ENCODE measurements at places on chromosomes 6 and 20.

- no peak for DNase-seq
These were observed 147.7 kb downstream of the PRL start for GRCh38 chr6:22149096-22149495.

DNA sequence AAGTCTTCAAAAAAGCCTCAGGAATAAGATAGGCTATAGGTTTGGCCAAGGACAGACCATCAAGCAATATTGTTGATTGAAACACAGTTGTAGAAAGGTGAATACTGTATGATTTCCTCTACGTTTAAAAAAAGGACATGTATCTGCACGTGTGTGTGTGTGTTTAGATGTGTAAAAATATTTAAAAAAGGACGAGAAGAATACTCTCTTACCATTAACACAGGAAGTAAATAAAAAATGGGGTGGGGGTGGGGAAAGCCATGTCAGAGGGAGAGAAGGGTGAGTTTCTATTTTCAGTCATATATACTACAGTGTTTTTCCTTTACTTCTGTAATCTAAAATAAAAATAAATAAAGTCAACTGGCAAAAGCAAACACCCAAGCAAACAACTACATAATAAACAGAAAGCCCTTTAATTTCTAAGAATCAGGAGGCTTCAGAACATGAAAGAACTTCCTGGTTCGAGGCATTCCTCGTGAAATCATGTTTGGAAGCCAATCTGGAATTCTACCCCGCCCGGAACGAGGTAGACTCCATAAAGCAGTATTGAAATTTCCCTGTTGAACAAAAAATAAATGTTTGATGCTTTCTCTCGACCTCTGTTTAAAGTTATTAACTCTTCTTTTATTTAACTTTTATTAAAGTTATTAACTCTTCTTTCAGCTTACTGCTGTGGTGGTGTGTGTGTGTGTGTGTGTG lies 158.1 kb upstream of the ZNF217 start:
- no peak for DNase-seq

- peak; percentile 42 for DNase-seq
These were observed 398.3 kb upstream of the ARID1B start for GRCh38 chr6:156378853-156379252.

- DNase-seq: no peak
These were observed 42.2 kb downstream of the C6orf132 start for GRCh38 chr6:42100029-42100901.

DNA sequence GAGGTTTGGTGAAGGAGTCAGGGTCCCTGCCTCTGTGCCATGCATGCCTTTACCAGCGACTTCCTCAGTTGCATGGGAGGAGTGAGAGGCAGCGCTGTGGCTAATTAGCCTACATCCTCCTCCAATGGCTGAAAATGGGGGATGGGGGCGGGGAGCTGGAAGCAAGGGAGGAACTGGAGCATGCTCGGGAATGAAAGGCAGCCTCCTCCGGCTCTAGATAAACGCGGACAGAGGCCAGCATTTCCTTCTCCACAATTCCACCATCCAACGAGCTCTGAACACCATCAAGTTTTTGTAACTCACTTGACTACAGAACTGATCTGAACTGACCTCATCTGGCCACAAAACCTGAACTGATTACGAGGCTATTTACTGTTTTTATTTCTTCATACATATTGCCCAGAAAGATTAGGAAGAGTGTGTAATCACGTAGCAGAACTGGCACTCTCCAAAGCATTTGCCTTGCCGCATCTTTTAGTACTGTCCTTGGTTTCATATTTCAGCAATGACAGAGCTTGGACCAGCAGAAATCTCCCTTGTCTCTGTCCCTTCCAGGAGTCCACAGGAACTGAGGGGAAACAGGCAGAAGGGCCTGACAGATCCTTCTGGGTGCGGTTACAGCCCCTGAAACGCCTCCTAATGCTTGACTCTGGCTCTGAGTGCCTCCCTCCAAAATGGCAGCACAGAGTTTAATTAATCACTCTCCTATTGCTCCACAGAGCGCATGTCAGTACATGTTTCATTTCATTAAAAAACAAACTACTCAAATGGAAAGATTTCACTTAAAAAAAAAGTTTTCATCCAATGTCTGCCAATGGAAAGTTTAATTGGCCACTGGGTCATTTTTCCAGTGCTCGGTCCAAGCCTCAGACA lies 58.2 kb upstream of the TRAF3IP2 start:
- DNase-seq: no peak

DNA sequence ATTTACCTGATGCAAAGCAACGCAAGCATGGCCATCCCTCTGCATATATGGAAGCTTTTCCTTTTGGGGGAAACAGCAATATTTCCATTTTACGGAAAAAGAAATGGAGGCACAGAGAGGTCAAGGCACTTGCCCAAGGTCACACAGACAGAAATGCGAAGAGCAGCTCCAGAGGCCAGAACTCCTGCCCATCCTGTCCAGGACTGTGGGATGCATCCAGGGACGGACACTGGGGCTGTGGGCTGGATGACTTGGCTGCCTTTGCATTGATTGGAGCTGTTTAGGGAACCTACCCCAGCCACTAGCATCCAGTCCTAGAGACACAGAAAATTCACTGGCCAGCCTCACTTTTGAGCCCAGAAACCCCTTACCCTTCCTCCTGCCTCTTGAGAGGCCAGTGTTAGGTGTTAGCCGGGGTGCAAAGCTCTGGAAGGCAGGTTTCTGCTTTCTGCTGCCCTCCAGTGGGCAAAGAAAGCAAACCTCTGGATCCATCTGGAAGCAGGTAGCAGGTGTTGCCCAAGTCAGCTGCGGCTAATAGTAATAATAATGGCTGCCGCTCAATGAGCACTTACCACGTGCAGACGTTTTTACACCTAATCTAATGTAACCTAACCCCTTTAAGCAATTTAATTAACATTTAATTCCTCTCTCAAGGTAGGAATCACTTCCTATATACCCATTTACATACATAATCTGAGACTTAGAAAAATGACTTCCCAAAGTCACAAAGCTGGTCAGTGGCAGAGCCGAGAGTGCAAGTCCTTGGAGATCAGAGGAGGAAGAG lies 31.7 kb upstream of the CCN5 start:
- DNase-seq: peak; percentile 80

DNA sequence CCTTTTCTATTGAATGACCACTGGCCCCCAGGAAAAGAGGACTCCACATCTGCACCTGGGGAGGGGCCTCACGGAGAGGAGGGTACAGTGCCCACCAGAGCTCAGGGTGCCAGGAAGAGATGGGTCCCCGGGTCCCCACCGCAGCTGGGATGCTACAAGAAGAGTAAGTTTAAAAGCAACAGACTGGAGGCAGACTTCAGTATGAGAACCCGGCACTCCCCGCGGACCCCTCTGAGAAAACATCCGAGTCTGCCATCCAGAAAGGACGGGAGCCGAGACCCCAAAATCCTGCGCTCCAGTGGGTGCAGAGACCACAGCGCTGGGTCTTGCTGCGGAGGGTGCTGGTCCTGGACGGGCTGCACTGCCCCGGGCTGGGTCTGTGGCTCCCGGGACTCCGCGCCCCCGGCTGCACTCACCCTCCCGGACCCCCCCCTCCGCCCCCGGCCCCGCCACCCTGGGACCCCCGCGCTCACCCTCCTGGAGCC lies 350 bp downstream of the HELZ2 start:
- DNase-seq: no peak

DNA sequence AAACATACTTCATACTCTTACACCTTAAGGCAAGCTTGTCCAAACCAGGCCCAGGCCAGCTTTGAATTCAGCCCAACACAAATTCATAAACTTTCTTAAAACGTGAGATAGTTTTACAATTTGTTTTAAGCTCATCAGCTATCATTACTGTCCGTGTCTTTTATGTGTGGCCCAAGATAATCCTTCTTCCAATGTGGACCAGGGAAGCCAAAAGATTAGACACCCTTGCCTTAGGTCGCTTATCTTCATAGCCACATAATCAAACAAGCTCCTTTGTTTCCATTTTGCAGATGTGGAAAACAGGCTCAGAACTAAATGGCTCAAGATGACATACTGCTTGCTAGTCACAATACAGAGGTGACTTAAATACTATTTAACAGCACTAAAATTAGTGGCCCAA lies 6.0 kb downstream of the SALL4 start:
- no peak for DNase-seq
